AG08395 (cell line): ENCODE measurements at places on chromosomes 1 and 21.

DNA sequence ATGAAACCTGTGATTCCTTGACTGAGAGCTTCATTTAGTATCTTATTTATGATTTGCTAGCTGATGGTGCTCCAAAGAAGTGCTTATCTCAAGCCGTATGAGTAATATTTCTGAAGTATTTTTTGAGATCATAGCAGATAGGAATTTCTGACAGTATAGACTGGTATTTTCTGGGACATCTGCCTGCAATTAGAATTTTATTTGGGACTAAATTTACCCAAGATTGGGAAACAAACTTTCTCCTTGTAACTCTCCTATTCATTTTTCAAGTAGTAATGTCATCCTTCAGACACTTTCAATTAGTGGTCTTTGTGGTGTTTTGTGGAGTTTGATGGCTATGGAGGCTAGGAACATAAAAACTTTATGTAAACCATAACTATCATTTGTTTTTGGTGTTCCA is 597.2 kb upstream of the ZP4 start:
- no peak for DNase-seq

DNA sequence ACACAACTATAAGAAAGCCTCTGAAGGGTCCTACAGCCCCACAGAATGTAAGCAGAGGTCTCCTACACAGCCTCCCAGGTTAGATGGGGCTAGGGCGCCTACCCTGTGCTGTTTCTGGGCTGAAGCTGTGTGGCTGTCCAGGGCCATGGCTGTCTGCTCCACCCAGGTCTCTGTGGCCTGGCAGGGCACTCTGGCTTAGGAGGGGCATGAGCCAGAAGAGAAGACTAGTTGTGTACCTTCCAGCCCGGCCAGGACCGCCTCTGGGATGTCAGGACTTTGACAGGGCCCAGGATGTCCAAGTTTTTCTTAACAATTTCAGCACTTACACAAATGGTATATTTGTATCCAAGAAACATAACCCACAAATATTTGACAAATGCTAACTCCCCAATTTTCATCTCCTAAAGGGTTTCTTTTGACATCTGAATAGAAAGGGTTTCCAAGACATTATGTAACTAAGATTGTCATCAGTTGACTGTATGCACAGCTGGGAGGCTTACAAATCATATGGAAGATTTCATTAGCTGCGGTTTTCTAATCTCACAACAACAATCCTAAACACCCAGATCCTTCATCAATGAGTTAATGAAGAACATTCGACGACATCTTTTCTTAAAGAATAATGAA is 80.5 kb downstream of the HSF2BP start:
- DNase-seq = peak; percentile 16

DNA sequence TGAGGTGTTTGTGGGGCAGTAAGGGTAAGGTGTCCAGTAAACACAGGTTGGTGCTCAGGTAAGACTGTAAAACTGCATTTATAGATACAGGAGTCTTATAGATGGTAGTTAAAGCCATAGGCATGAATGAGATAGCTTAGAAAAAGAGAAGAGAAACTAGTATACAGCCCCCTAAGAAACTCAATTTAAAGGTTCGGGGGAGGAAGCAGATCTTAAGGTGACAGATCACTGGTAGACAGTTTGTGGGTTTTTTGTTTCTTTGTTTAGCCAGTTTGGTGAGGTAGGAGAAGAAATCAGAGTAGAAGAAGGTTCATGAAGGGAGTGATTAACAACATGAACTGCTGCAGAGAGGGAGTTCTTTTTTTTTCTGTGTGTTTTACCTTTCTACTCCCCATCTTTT is 6.1 kb upstream of the AGO3 start:
- DNase-seq = no peak

GRCh38 chr1:4965346-4966075 is 311.1 kb downstream of the AJAP1 start:
- DNase-seq = no peak

- no peak for DNase-seq
Observed at GRCh38 chr1:35633547-35633946, 7.8 kb downstream of the PSMB2 start.

DNA sequence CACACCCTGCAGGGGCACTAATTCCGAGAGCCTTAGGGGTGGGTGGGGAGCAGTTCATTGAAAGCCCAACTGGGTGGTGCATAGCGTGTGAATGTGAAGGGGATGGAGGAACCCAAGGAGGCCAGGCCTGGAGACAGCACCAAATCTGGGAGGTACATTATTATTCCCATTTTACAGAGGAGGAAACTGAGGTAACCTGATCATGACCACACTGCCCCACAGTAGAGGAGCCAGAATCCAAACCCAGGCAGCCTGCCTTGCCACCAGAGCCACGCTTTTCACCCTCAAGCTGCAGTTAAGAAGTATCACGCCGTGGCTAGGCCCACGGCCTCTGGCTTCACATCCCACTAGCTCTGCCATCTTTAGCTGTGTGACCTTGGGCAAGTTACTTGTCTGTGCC is 633 bp upstream of the BSND start:
- no peak for DNase-seq

DNA sequence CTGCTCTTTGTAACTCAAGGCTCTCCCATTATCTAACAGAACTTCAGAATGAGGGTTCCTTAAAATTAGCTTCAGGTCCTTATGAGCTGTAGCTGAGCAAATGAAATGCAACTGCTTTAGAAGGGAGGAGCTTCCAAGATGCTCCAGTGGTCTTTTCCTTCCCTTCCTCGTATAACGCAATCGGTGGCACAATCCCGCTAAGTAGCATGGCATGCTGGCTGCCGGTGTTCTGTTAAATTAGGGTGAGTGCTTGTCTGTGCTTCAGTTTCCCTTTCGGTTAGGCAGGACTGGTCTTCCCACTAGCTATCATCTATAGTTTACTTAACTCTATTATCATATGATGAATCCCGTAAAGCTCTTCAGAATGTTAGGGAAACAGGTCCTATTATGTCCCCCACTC is 917 bp downstream of the KIAA0040 start:
- DNase-seq = no peak

DNA sequence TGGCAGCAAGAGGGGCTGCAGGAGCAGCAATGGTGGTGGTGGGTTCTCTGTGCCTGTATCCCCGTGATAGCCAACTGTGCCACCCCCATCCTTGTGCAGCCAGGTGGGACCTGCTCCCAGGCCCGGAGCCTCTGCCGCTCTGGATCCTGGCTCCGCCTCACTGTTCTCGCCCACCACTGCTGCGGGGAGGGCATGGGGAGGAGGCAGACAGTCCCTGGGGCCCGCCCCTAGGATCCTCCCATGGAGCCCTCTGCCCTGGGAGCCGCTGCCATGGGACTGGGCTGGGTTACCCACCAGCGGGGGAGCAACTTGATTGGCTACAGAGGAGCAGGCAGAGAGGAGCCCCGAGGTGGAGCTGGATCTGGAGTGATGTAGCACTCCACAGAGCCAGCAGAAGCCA is 31.6 kb downstream of the CD1D start:
- DNase-seq = no peak

DNA sequence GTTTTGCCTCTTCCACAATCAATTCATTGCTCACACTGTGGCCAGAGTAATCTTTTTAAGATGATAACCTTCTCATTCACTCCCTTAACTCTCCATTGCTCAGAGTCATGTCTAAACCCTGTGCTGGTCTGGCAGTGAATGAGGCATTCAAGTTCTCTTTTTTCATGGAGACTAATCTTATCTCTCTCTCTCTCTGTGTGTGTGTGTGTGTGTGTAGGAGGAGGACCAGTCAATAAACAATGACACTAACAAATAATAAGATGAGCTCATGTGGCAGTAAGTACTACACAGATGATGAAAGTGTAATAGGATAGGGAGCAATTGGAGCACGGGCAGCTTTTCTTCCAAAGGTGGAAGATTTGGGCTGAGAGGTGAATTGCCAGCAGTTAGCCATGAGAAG is 122.0 kb upstream of the B3GALT2 start:
- DNase-seq = no peak

GRCh38 chr1:95311014-95311413 is 77.0 kb downstream of the RWDD3 start:
- DNase-seq = no peak

DNA sequence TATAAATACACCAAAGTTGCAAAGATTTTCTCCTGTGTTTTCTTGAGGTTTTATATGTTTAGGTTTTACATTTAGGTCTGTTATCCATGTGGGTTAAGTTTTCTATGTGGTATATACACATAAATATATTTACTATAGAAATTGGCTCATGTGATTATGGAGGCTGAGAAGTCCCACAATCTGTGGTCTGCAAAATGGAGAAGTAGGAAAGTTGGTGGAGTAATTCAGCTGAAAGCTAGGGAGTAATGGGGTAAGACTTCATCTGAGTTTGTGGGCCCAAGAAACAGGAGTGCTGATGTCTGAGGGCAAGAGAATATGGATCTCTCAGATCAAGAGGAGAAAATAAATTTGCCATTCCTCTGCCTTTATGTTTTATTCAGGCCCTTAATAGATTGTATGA is 146.0 kb downstream of the GPATCH2 start:
- DNase-seq = no peak

DNA sequence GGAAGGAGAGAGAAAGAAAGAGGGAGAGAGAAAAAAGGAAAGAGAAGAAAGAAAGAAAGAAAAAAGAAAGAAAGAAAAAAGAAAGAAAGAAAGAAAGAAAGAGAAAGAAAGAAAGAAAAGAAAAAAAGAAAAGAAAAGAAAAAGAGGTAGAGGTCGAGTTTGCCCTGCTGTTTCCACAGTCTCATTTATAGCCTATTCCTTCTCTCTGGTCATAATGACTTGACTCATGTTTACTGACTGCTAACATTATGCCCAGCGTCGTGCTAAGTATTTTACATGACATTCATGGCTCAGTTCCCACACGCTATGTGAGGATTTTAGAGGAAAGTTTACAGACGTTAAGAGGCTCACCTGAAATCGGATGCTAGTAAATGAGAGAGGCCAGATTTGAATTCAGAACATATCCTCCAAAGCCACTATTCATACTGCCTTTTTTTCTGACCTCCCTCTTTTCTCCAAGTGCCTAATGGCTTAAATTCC is 263.0 kb downstream of the TNR start:
- no peak for DNase-seq

GRCh38 chr1:202173993-202174392 is 13.6 kb upstream of the PTPN7 start:
- no peak for DNase-seq

DNA sequence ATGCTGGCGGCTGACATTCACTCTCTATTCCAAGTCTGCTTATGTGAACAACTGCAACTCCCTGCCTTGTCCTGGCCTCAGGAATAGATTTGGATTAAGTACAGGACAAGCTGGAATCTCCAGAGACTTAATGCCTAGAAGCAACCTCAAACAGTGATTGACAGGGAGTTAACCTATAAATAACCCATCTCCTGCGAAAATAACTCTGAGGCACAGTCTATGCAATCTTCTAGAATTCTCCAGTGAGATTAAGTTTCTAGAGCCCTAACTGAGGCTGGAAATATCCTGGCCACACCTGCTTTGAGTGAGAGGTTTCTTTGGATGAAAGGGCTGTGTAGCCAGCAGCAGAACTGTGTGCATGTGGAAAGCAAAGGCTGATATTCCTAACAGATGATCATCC is 25.3 kb upstream of the ATP1A1 start:
- DNase-seq = no peak
